ENCODE measurements at places on chromosomes 6 and 20.

DNA sequence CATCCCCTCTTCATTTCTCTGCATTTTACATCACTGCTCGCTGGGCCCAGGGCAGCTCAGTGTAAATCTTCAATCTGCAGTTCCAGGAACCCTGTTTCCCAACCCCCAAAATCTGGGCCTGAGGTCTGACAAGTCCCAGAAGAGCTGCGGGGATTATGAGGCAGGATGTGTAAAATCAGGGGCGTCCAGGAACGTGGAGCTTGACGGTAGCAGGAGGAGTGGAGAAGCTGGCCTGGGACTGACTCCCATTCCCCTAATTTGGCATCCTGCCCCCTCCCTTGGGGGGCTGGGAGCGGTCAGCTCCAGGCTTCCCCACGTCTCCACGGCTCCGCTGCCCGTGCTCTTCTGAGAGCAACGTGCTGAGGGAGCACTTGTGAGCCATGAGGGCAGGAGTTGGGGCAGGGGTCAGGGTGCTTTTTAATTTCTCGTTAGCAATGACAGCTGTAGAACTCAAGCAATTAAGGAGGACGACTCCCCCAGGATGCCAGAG lies 23.4 kb upstream of the VEGFA start:
- no peak for DNase-seq

DNA sequence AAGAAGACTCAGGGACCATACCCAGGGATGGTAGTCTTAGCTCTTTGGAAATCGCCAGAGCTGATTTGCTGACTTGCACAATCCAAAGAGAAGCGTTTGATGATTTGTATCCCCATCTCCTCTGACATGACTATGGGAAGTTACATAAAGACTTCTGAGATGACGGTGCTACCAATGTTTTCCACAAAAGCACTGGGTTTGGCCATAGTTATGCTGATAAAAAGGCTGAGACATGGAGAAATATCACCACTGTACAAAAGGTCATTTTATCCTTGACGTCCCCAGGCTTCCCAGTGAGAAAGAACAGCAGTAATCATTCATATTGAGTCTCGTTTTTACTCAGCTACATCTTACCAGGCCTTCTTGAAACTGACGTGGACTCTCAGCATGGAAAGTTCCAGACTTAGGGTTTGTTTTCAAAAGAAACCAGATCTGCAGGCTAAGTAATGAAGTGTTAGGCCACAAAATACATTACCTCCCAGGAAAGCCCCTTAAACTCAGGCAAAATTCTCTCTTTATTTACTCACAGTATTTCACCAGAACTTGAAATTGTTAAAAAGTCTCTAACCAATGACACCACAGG lies 370.3 kb upstream of the JARID2 start:
- no peak for DNase-seq

DNA sequence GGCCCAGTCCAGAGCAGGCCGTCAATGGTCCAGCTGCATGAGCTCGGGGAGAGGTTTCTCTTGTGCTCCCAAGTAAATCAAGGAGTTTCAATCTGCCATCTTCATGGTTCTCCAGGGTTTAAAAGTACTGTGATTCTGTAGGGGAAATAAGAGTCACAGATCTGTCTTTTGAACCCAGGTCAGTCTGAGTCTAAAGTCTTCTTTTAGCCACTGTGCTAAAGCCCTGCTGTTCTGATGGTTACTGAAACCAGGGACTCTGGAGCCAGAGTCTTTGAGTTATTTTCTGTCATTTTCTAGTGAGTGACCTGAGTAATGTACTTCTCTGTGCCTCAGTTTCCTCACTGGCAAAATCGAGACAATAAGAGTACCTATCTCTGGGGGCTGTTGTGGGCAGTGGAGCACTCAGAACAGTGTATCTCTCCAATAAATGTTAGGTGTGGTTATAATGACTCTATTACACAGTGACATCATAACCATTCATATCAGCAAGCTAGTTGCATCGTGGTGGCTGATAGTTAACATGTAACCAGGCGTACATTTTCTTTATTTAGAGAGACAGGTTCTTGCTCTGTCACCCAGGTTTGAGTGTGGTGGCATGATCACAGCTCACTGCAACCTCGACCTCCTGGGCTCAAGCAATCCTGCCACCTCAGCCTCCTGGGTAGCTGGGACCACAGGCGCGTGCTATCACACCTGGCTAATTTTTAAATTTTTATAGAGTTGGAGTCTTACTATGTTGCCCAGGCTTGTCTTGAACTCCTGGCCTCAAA lies 74.6 kb upstream of the KCNG1 start:
- DNase-seq, result no peak

GRCh38 chr6:33809594-33809993 lies 5.8 kb upstream of the MLN start:
- DNase-seq, result no peak

DNA sequence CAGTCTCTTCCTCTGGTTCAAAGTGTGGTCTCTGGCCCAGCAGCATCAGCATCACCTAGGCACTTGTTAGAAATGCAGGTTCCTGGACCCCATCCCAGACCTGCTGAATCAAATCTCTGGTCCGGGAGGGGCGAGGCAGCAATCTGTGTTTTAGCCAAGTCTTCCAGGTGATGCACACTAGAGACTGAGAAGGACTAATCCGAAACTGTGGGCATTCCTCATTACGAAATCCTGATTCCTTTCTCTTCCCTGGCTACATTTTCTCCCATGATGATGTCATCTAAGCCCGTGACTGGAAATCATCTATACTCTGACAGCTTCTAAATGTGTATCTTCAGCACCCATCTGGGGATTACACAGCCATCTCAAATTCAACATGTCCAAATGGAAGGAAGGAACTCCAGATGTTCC lies 39.7 kb upstream of the PRND start:
- DNase-seq, result no peak

DNA sequence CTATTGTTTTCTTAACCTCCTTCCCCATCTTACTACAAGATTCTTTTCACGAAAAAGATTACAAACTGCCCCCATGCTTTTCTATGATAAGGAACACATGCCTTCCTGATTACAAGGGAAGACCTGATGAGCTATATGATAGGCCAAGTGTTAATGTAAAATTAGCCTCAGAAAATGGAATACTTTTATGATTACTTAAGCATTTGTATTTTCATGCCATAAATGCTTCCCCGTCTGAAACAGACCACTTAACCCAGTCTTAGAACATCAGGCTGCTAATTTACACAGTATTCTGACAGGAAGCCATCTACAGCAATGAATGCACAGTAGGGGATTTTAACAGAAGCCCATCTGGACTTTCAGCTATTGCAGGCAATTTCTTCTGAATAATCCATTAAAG lies 274.9 kb downstream of the HAO1 start:
- no peak for DNase-seq

- no peak for DNase-seq
These were observed 13.3 kb downstream of the PREP start for GRCh38 chr6:105389543-105389942.

- DNase-seq, result no peak
These were observed 19.1 kb downstream of the TRAF3IP2 start for GRCh38 chr6:111586554-111586953.

GRCh38 chr6:17758119-17758518 lies 51.4 kb upstream of the NUP153 start:
- DNase-seq, result no peak

DNA sequence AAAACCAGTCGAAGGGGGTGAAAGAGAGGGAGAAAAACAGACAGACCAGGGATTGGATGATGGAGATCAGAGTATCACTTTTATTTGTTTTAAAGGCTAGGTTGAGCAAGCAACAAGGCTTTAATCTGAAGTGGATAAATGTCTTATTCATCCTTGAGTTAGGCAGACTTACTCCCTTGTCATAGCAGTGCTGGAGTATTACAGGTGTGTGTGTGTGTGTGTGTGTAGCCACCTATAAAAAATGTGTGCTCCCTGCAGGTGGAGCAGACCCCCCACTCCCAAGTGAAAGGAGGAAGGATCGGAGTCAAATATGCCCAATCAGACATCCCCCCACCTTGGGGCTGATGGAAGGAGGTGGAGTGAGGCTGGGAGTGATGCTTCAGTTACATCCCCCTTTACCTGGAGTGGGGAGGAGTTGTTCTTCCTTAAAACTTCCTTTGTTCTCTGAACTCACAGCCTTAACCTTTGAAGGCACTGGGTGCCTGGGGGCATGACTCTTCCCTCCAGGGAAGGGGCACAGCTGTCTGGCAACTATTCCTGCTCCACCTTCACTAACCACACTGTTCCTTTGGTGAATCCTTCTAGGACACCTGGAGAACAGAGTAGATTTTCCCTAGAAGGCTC lies 27.3 kb downstream of the PTK7 start:
- no peak for DNase-seq

DNA sequence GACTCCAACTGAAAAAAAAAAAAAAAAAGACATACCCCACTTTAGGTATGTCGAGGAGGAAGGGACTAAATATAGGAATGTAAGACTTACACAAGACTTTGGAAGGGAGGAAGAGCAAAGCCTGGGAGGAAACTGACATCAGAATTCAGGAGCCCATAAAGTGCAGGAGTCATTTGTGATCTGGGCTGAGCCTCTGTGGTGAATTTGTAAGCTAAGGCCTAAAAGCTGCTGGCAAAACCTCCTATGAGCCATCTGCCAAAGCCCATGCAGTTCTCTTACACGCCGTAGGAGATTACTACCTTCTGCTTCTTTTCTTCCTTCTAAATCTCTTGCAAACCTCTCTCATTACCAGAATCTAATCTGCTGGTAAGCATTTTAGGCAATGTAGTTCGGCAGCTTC lies 52.0 kb upstream of the THEMIS start:
- no peak for DNase-seq

DNA sequence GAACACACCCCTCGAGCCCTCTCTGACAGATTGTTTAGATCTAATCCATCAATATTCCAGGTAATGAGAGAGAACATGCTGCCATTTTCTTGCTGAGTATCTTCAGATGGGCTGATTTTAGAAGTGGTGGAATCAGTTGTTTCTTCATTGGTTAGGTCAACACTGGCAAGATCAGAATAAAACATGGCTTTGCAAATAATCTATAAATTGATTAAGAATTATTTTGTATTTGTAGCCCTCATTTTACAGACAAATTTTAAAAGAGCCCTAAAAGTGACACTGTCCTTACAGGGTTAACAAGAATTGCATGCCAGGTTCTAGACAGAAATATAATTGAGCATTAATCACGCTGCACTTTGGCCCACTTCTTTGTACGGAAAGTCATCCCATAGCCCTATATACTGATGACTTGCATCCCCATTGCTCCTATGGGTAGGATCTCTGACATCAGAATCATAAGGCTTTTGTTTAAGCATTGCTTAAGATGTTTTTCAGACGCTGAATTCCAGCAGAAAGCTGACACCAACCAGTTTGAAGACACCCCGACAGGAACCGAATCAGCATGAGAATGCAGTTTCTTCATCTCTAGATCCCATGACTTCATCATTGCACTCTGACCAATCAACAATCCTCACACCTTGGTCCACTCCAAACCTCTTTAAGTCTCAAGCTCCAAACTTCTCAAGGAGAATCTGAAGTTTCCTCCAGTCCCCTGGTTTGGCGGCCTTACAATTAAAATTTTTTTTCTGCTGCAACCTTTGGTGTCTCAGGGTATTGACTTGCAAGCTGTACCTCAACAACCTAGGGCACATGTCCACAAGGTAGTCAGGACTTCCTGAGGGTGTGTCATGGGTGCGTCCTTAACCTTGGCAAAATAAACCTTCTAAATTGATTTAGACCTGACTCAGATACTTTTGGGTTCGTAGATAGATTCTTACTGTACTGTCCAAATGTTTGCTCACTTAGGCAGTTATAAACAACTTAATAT lies 7.8 kb downstream of the TDP2 start:
- no peak for DNase-seq

Data from hematopoietic multipotent progenitor cell treated with erythropoietin and hydrocortisone succinate and interleukin-3 and kit ligand, for 8 days (in vitro differentiated cells).